ENCODE measurements at places on chromosomes 1 and 21.

GRCh38 chr1:116329524-116330341, 43.3 kb upstream of the ATP1A1 start:
- DNase-seq = no peak

DNA sequence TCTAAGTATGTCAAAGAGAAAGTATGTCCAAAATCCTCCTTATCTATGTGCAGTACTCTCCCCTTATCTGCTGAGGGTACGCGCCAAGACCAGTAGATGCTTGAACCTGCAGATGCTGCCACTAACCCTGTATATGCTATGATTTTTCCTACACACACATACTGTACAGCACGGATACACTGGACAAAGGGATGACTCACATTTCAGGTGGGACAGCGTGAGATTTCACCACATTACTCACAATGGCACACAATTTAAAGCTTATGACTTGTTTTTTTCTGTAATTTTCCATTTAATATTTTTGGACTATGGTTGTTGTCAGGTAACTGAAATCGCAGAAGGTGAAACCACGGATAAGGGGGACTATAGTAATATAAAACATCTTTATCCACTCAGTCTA, 4.1 kb downstream of the ORC1 start:
- no peak for DNase-seq

- DNase-seq = no peak
Observed at GRCh38 chr1:201381130-201381529, 3.6 kb upstream of the TNNT2 start.

DNA sequence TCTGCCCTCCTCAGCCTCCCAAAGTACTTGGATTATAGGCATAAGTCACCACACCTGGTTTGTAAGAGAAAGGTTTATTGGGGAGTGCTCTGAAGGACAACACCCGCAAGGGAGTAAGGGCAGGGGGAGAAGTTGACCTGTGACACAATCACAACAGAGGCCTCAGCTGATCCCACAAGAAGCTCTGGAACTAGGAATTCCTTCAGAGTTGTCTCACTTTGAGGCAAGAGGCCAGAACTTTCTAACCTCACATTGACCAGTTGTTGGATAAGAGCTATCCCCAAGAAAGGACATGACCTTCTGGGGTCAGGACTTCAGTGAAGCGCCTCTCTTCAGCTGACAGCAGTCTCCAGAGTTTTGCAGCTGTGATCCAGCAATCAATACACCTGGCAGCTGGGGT, 27.4 kb upstream of the RC3H1 start:
- DNase-seq = no peak

DNA sequence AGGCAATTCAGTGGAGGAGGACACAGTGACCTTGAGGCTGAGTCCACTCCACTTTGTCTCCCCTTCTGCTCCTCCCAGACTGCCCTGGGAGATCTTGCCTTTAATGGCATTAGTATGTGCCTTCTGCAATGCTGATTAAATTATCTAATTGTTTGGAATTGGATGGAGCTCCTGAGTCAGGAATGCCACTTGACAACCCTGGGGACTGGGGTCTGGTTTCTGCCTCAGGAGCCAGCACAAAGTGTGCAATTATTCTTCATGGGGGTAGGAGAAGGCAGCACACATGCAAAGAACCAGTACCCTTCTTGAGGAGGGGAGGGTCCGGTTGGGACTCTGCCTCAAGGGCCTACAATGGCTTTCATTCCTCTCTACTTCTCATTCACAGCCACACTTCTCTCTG, 11.9 kb upstream of the PLXNA2 start:
- no peak for DNase-seq

DNA sequence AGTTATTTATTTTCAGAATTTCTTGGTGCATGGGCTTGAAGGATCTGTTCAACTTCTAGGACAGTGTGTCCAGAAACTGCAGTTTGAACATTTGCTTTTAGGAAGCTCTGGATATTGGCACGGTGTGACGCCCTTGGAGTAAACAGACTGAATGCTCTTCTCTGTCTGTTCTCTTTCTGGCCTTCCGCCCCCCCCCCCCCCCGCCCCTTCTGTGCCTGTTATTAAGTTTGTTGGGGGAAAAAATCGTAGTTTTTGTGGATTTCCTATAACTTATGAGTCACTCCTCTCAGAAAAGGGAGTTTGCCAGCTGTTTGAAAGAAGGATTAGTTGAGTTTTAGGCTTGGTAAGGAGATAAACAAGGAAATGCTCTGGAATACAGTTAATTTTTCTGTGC, 1.2 kb downstream of the KCTD3 start:
- DNase-seq = peak; percentile 83

DNA sequence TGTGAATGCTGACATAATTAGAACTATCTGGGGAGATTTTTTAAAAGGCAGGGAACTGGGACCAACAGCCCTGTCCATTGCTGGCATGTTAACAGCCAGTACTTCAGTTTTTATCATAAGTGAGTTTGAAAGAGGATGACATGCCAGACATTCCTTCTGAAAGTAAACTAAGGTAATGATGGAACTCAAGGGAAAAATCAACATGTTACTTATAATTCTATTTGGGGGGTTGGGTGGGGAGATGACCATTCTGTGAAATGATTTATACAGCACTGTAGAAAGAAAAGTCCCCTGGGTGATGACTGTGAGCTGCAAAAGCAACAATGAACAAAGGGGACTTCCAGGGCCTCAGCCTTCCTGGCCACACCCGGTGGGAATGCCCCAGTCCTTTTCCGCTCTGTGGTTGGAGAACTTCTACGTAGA, 5.4 kb upstream of the LAMC2 start:
- DNase-seq = no peak

- no peak for DNase-seq
Observed at GRCh38 chr1:10189659-10190058, 20.7 kb upstream of the KIF1B start.

- DNase-seq = no peak
Observed at GRCh38 chr1:8903410-8903809, 24.9 kb upstream of the ENO1 start.

DNA sequence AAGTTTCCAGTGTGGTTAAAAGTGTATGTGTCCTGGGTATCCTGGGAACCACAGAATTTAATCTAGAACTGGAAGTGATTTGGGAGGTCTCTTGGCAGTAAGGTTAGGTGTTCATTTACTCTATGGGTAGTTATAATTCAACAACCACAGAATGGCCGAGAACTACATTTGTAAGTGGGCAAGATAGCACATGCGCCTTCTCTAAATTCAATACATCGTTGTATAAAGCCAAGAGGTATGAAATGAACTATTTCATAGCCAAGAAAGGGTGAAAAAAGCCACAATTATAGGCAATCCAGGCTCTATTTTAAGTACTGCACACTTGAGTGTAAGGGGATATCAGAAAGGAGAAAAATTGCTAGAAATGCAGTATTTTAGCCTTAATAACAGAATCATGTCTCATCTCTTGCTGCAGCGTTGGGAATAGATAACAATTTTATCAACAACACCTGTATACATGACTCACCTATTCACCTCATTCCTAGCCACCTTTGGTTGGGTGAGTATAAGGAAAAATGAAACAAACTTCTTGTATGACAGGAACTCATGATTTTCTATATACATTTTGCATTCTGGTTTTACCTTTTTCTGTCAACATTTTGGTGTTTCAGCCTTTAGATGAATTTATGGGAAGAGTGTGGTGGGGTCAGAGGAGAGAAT, 4.5 kb downstream of the SDCCAG8 start:
- no peak for DNase-seq

GRCh38 chr1:62876535-62876934, 92.6 kb downstream of the ATG4C start:
- DNase-seq = no peak

DNA sequence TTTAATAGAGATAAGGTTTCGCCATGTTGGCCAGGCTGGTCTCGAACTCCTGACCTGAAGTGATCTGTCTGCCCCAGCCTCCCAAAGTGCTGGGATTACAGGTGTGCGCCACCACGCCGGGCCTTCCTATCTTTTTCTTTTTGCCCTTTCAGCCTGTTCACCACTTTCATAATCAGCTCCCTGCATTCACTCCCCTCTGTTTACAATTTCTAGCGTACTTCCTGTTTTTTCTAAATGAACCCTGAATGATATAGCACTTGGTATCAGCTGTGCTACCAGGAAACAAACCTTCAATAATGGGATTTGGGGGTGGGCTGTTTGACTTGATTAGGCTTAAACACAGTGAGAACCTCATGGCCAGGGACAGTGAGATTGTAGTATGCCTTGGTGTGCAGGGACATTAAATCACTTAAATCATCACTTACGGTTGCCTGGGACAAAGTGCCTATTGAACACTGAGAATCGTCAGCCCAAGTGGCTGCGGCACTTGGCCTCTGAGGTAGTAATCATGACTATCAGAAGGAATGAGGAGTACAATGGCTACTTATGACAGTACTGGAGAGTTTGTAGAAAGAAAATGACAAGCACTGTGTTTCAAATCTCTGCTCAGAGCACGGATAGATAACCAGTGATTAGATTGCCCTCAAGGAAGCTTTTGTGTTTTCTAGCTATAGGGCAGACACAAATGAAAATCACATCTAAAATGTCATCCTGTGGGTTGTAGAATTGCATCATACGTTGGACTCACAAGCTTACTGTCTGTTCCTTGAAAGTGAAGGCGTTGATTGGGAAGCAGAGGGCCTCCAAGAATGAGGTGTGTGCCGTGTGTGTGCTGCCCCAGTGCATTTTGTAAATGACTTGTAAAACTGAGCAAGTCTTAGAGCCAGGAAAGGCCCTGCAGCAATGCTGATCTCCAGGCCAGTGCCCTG, 661.8 kb downstream of the MATN1 start:
- DNase-seq = peak; percentile 25

DNA sequence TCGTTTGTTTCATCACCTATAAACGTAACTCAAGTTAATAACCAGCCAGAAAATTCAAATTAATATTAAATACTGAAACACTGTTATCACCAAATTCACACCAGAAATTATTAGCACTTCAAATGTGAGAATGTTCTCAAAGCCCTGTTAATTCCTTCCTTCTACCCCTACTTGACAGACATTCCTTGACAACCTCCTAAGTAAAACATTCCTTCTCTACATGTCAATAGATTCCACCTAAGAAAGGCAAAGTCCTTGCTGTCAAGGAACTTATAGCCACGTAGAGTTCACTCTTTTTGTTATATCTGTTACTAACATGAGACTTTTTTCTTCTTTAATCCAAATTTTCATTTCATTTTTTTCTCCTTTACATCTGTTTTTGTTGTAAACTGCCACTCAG, 441.5 kb downstream of the SMYD3 start:
- no peak for DNase-seq

- DNase-seq = peak; percentile 52
Observed at GRCh38 chr1:193118803-193119730, 2.8 kb upstream of the CDC73 start.

DNA sequence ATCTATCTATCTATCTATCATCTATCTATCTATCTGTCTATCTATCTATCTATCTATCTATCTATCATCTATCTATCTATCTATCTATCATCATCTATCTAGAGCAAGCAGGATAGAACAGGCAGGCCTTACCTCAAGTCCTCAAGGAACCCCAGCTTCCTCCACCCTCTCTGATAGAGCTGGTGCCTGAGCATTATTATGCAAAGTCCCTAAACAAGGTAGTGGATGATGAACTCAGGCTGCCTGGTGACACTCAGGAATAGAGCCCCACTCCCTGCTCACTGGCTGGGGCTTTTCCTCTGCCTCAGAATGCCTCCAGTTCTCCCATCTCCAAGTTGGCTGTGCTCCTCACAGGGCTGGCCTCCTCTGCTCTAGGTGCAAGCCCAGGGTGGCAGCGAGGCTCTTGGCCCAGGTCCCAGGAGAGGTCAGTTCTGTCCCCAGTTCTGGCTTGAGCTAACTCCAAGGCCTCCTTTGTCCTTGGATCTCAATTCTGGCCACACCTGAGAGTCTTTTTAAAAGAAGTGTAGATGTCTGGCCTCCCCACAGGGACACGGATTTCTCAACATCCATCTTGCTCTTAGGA, 60.2 kb downstream of the PCP4 start:
- no peak for DNase-seq

- DNase-seq = no peak
Observed at GRCh38 chr1:224996266-224996665, 66.8 kb downstream of the DNAH14 start.

GRCh38 chr1:93442008-93442666, 5.8 kb upstream of the FNBP1L start:
- DNase-seq = peak; percentile 77

DNA sequence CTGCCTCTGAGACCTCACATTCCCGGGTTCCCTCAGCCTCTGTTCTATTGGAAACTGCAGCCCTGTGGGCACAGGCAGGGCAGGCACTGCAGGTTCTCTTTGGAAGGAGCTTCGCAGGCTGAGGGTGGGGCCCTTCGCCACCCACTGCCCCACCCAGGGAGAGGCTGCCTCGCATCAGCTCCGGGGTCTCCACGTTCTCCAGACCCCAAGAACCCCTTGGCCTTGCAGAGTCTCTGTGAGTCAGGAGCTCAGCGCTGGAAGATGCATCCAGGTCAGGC, 8.6 kb upstream of the C1orf159 start:
- no peak for DNase-seq

- peak; percentile 38 for DNase-seq
Observed at GRCh38 chr1:200780545-200781369, 42.1 kb downstream of the CAMSAP2 start.

GRCh38 chr1:45518910-45519309, 2.8 kb downstream of the PRDX1 start:
- peak; percentile 10 for DNase-seq

DNA sequence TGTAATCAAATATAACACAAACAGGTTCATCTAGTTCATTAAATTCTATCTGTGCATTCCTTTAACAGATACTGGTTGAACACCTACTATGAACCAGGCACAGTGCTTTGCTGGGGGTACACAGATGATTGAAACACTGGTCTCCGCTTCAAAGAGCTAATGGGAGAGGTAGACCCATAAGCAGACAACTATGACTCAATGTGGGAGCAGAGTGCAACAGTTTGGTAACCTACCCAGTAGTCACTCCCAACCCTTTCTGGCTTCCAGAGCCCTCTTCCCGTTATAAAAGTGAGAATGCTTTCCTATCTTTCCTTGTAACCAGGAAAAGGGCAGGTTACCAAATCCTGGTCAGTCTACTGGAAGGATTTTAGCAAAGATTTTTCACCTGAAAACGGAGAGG, 8.0 kb upstream of the ETV3 start:
- no peak for DNase-seq

All from OCI-M1 (cell line).